ENCODE measurements at places on chromosomes 6 and 20.

GRCh38 chr20:33124994-33125393, 43.0 kb upstream of the BPIFA2 start:
- no peak for DNase-seq

GRCh38 chr20:18272451-18272850, 15.9 kb upstream of the ZNF133 start:
- DNase-seq: no peak

DNA sequence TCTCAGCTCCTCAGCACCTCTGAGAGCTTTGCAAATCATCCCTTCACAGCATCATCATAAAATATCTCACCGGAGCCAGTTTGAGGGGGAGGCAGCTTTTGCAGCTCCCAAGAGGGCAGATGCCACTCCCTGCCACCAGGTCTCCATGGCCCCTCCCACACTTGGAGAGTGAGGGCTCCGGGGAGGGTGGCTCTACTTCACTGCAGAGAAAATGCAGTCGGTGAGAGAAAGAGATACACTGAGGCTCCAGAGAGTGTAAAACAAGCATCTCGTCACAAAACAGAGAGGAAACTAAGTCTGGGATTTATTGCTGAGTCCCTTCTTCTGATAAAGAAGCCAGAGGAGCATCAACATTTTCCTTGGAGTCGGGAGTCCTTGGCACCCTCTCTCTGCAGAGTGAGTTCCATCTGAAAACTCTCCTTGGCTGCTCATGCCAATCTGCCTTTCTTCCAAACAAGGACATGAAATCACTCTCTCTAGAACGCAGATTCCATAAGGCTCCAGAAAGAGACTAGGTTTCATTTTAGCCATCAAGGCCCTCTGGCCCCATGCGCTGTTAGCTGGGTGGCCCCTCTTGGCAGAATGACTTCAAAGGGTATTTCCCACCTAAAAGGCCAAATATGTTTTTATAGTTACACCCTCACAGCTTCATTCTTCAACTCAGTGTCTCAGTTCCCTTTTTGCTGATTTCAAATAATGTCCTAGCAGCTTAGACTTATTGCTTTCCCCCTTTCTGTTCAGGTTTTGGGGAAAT, 70.6 kb upstream of the F13A1 start:
- DNase-seq: no peak

GRCh38 chr6:108800427-108800864, 47.8 kb upstream of the ARMC2 start:
- DNase-seq: no peak

DNA sequence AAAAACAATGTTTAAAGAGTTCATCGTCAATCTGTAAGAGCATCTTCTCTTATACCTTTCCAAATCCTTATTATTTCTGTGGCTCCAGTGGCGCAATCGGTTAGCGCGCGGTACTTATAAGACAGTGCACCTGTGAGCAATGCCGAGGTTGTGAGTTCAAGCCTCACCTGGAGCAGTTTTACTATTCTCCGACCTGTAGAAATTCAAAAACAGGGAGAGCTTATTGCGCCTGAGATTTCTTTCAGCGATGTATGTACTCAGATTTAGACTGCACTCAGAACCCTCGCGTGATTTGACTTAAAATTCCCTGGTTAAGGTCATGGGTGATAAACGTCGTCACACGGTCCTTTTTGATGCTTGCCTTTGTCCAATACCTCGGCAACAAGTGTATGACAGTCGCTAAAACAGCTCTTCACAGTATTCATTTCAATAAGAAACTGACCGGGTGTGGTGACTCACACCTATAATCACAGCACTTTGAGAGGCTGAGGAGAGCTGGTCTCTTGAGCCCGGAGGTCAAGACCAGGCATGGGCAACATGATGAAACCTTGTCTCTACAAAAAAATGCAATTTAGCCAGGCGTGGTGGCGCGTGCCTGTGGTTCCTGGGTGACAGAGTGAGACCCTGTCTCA, 11.9 kb downstream of the GPX5 start:
- DNase-seq: peak; percentile 44

DNA sequence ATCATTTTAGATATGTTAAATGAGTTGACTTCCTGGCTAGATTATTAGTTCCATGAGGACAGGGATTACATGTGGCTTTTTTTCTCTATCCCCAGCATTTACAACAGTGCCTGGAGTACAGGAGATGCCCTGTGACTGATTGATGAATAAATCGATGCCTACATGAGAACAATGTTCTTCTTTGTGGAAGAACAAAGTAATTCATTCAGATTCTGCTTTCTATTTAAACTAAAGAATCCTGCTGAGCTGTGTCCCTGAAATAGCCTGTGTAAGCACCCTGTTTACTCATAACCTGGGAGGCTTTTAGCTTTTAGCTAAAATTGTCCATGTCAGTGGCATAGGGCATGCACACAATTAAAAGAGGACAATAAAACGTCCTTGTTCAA, 125.1 kb upstream of the BTBD3 start:
- no peak for DNase-seq

DNA sequence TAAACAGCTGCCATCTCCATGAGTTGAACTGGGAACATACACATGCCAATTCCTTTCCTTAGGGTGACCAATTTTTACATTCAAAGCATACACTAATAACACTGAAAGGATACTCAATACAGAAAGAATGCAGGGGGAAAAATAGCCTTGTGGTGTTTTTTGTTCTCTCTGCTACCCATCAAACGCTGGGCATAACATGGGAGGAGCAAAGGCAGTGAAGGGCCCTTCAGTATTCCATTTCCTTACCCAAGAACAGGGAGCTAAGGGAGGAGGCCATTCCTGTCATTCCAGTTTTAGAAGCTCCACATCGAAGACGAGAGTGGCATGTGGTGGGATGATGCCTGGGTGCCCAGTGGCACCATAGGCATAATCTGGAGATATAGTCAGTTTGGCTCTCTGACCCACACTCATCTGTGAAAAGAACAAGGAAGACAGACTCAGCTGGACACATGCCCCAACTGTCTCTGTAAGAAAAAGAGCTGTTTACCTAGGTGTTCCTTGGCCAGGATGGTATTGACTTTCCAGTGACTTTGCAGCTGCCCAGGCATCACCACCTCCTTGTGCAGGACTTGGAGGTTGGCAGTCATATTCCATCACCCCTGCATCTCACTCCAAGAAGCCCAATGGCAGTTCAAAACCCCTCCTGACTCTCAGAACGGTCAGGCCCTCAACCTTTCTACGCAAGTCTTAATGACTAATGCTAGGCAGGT, 20.9 kb downstream of the FKBP1A start:
- DNase-seq: no peak

DNA sequence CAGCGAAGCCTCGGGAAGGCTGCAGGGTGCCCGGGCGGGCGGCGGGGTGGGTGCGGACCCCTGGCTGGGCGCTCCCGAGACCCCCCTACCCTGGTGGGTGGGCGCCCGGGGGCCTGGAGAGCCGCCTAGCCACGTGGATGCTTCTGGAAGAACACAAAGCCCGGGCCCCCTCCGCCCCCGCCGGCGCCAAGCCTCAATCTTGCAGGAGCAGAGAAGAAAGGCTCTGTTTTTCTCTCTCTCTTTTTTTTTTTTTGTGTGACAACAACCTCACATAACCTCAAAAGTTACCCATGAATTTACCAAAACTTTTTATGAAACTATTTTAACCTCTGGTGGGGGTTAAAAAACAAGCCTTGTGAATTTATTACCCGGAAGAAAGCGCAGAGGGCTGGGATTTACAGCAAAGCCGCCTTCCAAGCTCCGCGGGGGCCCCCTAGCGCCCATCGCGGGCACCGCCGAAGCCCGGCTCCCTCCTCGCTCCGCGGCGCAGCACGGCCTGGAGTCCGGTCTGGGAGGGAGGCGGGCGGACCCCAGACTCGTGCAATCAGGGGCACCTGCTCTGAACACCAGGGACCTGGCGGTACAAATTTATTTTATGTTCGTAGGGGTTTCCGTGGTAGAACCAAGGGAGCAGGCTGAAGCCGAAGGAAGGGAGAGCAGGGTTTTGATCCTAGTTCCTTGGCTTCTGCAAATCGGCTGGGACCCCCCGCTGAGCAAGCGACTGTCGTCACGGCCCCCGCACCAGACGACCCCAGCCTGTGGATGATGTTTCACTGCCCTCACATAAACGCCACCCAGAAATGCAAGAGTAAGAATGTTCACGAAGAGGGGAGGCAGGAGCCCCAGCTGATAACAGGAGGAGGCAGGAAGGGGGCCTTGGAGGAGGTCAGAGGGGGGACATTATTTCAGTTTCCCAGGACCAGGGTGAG, 58.9 kb downstream of the ZNF831 start:
- peak; percentile 78 for DNase-seq

DNA sequence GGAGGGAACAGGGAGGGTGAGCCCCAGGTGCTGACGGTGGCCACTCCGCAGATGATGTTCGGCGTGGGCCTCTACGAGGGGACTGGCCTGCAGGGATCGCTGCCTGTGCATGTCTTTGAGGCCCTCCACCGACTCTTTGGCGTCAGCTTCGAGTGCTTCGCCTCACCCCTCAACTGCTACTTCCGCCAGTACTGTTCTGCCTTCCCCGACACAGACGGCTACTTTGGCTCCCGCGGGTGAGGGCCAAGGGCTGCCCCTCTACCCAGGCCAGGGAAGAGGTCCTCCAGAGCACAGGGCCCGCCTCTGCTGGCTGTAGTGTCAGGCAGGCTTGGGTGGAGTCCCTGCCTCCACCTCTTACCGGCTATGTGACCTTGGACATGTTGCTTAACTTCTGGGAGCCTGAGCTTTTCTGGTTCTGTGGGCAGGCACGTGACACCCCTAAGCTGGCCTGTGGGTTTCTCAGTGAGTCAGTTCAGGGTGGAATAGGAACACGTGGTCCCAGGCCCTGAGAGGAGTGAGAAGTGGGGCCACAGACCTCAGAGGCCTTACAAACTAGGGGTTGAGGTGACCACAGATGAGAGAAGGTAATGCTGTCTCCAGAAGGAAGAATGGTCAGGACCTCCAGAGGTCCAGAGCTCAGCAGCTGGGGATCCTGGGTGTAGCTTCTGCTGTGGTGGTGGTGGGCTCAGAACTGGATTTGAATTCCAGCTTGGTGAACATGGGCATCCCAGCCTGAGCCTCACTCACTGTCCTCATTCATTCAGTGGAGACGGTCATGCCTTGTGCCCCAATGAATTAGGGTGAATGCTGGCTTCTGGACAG, 11.9 kb downstream of the PCIF1 start:
- DNase-seq: peak; percentile 53

GRCh38 chr20:57385940-57386339, 5.3 kb upstream of the RBM38 start:
- DNase-seq: no peak

DNA sequence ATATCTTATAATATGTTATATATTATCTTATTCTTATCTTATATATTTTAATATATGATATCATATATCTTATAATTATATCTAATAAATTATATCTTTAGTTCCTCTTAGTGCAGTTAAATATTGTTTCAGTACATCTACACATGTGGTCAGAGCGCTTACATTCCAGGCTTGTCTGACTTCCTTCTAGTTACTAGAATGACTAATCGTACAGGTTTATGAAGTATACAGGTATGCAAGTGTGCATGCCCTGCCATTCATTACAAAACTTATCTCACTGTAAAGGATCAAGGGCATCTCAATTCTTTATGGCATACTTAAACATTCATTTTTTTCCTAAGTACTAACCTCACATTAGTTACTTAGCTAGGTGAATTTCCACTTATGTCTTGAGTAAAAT, 1278.0 kb upstream of the MAP3K7 start:
- no peak for DNase-seq

GRCh38 chr20:51594236-51595057, 51.9 kb upstream of the NFATC2 start:
- no peak for DNase-seq

DNA sequence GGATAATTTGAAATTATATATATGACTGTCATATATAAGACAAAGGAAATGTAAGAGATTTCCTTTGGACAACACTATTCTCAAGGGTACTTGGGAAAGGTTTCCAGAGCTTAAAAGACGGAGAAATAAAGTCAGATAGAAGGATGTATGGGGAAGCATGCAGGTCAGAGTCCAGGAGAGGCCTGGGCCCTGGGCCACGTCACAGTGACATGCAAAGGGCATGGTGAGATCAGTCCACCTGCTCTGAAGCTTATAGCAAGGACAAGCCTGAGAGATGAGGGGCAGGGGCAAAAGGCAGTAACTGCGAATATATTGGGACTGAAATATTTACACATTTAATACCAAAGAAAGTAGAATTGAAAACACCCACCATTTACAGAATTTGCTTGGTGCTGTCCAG, 24.6 kb upstream of the GMDS start:
- DNase-seq: no peak

DNA sequence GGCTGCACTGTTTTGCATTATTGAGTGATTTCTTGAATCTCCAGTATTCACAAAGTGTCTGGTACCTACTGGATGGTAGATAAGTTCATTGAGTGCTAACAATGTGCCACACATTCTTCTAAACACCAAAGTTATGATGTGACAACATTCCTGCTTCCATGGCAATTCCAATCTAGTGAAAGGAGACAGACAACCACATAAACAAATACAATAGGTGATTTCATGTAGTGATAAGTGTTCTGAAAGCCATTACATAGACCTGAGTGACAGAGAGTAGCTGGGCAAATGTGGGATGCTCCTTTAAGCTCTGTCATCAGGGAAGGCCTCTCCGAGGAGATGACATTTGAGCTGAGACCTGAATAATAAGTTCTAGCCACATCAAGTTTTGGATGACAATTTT, 295.5 kb downstream of the SLC35F1 start:
- no peak for DNase-seq

GRCh38 chr6:158270389-158271127, 41.7 kb upstream of the TULP4 start:
- no peak for DNase-seq

GRCh38 chr6:21039926-21040325, 505.7 kb downstream of the CDKAL1 start:
- no peak for DNase-seq

DNA sequence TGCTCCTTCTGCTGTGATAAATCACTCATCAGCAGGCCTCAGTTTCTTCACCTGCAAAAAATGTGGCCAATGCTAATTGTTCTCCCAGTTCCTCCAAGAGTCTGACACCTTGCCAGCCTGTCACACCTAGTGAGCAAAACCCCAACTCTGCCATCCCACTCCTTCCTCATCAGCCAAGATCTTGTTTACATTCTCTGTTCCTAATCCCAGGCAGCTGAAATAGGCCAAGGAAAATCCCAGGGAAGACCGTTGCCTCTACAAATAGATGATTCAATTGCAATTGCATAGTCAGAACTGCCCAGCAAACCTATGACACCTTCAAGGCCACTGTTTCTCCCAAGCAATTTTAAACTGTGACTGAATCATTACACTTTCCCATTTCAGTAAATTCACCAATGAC, 78.7 kb downstream of the GMDS start:
- no peak for DNase-seq
